NCI-H510A (cell line): ENCODE measurements at places on chromosomes 2 and 18.
A peak's percentile ranks its signal among the peaks of the same experiment; 100 is the strongest.

DNA sequence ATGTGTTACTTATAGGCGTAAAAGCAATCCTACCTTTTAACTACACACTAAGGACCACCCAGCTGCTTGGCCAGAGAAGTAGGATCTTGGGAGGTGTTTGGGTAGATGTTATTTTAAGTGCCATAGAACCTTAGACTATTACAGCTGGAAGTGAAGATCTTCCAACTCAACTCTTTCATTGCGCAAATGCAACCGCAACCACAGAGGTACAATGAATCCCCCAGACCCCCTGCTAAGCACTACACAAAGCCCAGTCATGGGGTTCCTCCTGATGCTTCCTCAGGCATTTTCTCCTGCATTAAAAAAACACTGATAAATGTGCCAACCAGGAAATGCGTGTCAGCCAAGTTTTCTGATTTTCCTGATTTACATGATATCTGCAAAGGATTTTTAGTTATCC, 246.0 kb downstream of the LRRTM1 start:
- no peak for DNase-seq

DNA sequence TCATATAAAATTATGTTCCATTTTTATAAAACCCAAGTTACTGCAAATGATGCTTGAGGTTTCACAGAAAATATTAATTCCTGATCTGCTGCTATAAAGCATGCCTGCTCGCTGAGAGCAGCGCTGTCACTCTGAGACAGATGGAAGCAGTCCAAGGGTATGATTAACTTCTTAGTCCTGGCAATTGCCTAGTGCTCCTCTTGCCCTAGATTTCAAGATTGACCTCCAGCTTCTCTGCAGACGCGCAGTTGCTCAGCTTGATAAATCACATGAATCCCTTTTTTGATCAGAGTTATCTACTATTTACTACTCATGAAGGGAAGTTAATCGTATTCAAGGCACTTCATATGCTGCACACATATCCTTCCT, 154.6 kb upstream of the REV1 start:
- DNase-seq = no peak

DNA sequence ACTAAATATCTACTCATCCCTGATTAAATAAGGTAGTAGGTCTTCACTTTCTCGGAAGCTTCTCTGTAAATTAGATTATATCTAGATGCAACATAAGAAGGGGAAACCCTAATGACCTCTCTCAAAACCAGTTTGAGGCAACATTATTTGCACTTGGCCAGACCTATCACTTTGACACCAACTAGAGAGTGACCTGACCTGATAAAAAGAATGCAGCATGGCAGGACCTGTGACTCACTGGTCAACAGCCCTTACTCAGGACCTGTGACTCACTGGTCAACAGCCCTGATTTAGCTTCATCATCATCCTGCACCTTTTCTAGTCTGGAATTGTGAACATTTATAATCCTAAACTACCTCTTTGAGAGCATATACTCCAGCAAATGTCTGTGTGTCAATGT, 1957.7 kb upstream of the CELF4 start:
- DNase-seq = no peak

- DNase-seq = no peak
Measured at GRCh38 chr2:171531291-171531690, 9.0 kb downstream of the CYBRD1 start.

DNA sequence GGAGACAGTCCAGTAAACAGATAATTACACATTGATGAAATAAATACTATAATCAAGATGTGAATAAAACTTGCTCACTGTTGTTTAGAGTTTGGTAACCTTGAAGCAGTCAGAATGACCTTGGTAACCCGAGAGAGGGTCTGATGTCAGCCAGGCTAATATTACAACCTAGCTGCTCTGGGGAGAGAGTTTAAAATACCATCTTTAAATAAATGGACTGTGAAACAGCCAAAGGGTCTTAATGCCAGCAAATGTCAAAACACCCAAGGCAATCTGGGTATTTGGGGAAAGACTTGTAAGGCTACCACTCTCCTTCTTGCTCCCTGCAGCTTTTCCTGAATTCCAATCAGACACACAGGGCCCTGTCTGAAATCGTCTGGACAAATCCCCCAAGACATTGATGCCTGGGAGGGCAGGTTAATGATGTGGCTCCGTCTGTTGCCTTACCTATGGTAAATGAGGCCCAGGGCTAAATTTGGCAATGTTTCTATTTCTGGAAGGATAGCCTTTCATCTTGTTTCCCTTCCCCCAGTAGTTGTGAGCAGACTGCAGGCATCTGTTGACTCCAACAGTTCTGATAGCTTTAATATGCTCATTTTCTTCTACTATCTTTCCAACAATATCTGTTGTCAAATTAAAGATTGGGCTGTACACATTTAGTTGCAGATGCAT, 43.0 kb upstream of the ITGB6 start:
- DNase-seq = no peak

- DNase-seq = no peak
Measured at GRCh38 chr2:36403675-36404230, 48.2 kb downstream of the CRIM1 start.

DNA sequence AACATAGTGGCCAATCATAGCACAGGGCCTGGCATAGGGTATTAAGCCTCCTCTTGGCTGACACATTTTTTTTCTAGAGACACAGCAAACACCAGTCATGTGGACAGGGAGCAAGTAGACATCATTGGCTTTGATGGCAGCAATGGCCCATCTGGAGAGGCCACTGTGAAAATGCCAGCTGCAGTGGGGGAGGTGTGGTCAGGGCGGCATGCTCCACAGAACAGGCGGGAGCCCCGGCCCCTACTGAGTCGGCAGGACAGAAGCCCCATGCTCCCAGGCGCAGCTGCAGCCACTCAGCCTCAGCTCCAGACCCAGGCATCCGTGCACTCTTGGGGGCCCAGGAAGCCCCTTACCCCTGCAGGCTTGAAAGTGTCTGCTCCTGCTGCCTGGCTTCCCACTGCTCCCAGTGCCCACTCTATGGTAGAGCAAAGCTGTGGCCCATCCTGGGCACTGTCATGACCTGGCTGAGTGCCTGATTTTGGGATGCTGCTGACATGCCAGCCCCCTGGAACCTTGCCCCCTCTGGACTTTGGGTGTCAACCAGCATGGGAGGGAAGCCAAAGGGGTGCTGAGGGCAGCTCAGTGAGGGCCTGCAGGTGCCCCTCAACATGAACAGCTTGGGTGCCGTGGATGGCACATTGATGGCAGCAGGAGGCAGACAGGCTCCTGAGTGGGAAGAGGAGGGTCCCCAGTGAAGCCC, 23.3 kb upstream of the UBE2F start:
- peak; percentile 68 for DNase-seq

DNA sequence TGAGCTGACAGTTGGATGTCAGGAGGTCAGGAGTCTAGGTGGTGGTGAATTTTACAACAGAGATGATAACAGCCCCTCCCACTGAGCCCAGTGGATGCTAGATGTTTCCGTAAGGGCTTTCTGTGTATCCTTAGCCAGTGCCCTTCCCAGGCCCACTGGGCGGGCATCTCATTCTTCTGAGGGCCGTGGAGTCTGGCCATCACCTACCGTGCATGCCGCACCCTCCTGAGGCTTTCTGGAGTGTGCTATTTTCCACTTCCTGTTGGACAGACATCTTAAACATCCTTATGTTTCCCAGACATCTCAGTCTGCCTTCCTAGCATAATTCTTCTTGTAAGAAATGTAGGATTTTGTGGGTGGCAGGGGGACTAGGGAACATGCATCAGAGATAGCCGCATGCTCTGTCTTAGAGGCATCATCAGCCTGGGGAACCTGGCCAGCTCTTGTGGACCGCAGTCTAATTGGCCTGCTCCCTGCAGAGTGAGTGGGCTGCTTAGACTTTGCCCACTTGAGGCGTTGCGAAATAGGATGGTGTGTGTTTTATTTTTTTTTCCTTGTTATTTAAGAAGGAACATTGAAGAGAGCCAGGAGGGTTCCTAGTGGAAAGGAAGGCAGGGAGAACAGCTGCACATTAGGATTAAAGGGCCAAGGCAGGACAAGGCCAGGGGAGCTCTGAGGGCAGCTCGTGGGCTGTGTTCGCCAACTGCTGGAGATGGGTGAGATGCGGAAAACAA, 135.8 kb downstream of the SH3RF3 start:
- no peak for DNase-seq

- DNase-seq = peak; percentile 12
Measured at GRCh38 chr18:37321582-37322491, 243.8 kb downstream of the CELF4 start.

DNA sequence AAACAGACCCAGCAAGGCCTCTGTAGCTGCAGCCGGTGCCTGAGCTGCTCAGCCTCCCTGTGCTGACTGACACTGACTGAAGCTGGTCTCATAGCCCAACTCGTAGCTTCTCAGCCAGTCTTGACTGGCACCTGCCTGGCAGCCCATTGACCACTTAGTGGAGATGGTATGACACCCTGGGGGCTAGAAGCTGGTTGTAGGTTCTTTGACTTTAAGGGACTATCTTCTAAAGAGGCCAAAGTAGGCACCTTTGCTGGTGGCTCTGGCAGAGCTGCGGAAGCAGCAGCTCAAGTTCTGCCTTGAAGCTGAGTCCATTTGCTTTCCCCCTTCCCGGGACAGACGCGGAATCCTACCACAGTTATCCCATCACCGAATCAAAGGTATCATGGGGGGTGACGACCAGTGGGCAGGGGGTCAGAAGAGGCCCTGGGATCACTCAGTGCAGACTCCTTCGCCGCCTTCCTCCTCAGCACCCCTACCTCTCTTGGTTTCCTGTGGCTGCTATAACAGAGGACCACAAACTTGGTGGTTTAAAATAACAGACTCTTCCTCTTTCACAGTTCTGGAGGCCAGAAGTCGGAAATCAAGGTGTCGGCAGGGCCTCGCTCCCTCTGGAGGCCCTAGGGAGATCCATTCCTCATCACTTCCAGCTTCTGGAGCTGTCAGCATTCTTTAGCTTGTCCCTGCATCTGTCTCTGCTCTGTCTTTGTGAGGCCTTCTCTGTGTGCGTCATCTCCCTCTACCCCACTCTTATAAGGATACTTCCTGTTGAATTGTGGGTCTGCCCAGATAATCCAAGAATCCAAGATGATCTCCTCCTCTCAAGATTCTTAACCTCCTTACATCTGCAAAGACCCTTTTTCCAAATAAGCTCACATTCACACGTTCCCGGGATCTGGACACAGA, 13.7 kb upstream of the FOSL2 start:
- DNase-seq = no peak

- no peak for DNase-seq
Measured at GRCh38 chr2:72803151-72803550, 22.7 kb downstream of the EXOC6B start.

DNA sequence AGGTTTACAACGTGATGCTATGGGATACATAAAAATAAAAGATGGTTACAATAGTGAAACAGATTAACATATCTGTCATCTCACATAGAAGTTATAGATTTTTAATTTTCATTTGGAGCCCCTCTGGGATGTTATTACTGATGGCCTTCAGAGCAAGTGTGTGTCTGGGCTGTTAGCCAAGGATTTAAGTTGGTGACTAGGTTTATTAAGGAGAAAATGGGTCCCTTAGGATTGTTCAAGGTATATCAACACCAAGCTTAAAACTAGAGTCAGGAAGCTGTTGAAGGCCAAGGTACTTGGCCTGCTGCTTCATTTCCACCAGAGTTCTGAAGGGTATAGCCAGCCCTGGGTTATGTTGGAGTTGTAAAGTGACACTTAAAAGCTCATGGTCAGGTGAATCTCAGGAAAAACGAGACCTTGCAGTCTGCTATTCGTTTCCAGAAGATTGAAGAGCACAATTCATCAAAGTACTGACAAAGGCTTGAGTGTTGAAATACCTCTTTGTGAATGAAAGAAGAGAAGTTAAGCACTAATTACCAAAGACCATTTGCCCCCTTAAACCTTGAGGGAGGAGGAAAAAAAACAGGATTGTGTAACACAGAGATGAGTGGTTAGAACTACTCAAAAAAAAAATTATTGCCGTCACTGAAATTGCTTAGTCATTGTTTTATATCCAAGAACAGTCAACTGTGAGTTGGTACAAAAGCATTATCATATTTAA, 48.4 kb downstream of the MAP2 start:
- DNase-seq = peak; percentile 64

DNA sequence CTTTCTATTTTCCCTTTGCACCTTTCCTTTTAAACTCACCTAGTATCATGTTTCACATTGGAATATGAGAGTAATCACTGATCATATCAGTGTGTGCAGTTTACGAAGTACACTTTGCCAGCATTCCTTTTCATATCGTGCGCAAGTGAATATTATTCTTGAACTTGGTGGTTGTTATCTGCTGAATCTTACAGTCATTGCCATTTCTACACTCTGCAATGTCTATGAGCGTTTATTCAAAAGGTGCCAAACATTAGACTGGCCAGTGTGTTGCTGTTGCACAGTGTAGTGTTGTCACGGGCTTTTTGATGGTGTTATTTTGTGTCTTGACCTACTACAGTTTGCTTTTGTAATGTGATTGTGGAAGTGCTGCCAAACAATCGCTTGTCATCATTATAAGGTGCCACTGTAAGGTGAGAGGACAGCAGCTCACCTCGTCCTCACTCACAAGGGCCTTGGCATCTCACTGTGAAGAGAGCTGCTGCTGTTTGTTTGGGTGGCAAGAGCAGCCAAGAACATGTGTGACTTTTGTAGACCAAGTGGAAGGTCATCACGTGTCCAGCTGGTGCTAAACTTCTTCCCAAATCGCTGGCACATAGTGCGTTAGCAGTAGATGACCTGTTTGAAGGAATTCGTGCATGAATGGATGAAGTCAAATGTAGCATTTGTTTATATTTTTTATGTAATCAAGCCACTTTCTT, 113.3 kb downstream of the MYO1B start:
- no peak for DNase-seq

- DNase-seq = no peak
Measured at GRCh38 chr2:187748958-187749357, 194.7 kb upstream of the TFPI start.

DNA sequence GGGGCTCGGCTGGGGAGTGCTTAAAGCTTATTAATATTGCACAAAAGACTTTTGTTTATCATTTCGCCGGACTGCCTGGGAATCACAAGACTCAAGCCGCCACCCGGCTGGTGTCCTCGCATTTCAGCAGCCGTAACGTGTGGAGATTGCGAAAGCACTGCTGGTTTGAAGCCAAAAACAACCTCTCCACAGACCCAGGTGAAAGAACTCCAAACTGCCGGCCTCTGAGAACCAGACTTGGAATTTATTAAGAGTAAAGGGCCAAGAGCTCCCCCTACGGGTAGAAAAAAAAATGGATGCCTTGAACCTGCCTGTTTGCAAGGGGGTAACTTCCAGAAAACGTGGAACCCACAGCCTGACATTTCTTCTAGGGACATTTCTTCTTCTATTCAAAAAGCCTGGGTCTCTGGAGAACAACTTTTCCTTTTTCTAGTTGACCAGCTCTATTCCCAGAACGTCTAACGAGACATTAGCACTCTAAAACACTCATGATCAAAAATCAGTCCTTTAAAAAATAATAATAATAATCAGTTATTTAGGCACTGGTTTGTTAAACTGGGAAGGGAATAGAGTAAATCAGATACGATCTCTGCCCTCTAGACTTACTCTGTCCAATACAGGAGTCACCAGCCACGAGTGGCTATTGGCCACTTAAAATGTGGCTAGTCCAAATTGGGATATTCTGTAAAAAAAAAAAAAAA, 216.3 kb downstream of the C1D start:
- DNase-seq = peak; percentile 86

- no peak for DNase-seq
Measured at GRCh38 chr2:71690876-71691475, 237.6 kb downstream of the DYSF start.

GRCh38 chr2:26687328-26687727, 5.2 kb upstream of the KCNK3 start:
- DNase-seq = peak; percentile 68

GRCh38 chr18:50189160-50189559, 5.8 kb downstream of the MYO5B start:
- no peak for DNase-seq

GRCh38 chr2:2519381-2519780, 188.3 kb upstream of the MYT1L start:
- no peak for DNase-seq
